ENCODE measurements at places on chromosomes 2 and 18.

DNA sequence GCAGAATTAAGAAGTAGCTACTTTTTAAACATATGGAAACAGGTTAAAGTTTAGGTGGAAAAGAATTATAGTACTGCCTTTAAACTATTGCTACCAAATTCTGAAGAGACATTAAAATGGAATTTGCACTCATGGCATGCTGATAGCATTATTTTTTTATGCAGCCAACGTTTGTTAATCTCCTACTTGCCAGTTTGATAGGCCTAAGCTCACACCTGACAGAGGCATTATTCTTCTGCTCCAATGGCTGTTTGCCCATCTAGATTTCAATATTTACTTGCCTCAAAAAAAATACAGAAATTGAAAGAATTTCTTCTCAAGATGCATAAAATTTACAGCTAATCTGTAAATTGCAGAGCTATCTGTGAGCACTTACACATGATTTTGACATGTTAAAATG lies 849.6 kb downstream of the CNTNAP5 start:
- DNase-seq = no peak

DNA sequence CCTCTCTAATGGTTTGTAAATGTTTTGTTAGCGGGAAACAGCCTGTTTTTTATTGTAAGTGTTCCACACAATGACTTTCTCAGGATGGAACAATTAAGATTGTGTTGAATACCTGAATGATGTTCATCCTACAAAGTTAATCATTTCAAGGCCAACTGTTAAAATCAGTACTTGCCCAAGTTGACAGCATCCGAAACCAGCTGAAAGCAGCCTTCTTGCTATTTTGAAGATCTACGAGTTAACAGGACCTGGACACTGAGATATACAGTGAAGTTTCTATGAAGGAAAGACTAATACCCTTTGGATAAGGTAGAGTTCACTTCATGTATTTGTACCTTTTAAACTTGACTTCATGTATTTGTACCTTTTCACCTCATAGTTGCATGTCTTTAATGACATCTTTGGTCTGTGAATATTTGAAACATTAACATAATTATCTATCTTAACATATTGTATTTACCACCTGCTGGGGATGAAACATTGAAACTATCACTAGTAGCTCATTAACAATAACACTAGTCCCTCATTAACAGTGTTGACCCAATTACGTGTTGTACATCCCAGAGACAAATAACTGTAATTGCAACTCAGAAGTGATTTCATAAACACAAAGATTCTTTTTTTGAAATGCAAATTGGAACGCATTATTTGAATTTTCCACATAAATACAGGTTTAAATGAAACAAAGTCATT lies 556.0 kb upstream of the MEX3C start:
- no peak for DNase-seq

DNA sequence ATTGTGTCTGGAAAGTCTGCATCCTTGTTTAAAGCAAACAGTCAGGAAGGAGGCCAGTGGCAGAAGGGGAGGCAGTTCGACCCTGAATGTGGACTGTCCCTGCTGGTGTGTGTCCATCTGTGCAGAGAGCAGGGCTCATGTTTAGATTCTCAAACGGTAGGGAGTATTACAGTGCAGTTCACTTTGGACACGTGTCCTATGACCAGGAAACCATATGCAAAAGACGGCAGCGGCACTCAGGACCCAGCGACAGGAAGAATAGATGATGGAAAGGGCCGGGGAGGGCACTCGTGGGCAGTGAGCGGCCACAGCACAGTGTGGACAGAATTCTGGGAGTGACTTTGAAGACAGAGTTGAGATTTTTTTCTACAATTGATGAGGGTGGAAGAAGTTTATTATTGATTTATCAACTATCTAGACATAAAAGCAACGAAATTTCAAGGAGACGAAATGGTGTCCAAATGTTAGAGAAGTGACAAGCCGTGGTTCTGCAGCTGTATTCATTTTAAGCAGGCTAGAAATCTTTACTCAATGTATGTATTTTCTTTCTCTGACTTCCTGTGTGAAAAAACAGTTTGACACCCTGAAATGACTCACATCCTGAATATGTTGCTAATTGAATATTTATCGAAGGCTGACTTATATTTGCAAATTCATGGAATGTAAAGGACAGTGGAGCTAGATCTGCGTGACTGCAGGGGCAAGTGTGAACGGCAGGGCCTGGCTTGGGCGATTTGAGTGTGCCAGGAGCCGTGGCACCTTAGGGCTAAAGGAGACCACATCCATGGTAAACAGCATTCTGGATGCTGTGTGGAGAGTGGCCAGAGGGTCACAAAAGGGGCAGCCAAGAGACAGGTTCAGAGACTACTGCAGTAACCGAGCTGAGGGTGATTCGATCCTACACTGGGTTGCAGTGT lies 214.2 kb downstream of the PTGR3 start:
- peak; percentile 56 for DNase-seq

DNA sequence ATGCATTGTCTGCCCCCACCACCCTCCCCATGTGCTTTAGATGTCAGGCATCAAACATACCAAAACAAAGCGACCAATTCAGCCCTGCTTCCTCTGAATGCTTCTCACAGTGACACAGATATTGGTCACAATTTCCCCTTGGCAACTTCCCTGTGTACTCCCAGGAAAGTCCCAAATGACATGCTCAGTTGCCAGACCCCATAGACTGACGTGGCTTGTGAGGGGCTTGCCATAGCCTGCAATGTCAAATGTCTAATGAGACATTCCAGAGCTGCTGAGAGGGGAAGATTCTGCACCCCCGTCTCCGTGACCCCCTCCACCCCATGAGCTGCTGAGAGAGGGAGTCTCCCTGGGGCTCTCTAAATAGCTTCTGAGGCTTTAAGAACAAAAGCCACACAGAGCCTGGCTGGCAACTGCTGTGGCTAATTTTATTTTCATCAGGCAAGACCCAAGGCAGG lies 47.3 kb downstream of the RFTN2 start:
- DNase-seq = no peak

- DNase-seq = peak; percentile 37
These were observed 6.6 kb upstream of the NTSR2 start for GRCh38 chr2:11676640-11677039.

DNA sequence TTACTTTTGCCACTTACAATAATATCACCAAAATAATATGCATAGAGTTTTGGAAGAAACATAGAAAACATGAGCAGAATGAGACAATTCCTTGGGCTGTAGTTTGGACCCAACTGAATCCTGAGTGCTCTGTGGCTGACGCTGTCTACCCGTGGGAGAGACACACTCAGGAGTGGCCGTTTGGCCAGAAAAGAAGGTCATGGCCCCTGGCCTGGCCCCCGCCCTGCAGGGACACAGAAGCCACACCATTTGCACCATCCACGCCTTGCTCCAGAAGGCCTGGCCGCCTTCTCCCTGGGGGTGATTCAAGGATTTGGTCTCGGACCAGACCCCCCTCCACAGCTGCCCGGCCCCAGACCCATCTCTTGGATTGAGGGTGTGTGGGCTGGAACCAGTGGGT lies 6.4 kb upstream of the D2HGDH start:
- no peak for DNase-seq

DNA sequence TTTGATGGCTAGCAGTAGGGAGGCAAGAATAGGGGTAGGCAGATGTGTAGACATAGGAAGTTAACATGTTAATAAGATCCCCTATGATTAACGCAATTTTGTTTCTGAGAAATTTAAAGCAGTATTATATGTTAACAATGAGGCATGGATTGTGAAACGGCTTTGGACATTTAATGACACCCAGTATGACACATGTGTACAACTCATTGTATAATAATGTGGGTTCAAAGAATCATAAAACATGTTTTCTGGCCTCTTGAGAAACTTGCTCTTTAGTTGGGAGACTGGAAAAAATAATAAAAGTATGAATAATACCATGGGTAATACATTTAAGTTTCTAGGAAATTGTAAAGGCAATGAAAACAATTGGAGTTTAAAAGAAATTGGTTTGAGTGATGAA lies 332.1 kb upstream of the CDH20 start:
- no peak for DNase-seq

DNA sequence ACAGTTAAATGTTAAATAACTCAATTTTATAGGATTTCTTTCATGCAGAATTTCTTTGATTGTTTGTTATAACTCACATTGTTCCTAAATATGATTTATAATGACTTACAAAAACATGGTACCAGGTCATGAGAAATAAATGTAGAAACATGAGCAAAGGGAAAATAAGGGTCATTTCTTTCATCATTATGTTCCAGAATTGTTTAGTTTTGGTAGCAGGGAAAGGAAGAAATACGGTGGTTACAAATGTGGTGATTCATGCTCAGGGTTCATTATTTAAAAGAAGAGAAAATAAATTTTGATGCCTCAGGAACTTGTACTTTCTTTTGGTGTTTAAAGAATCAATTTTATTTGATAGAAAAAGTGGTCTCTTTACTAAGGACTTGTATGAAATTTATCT lies 4.4 kb downstream of the LYPD6B start:
- no peak for DNase-seq

GRCh38 chr2:162297925-162298552 lies 20.4 kb downstream of the IFIH1 start:
- no peak for DNase-seq

GRCh38 chr18:67864677-67865340 lies 348.3 kb upstream of the DSEL start:
- DNase-seq = no peak

DNA sequence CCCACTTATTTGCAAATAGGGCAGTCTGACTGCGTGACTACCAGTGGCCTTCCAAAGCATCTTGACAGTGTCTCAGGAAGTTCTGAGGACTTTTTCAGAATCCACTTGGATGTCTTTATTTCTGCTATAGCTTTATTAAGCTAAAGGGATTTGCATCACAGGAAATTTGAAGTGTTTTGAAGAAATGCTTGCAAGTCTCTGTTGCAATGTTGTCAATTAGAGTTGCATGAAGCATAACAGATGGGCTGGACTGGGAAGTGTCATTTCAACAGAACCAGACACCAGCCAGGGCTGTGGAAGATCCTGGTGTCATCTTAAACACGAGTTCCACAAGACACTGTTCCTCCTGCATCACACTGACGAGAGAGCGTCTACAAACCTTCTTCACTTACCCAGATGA lies 224.5 kb downstream of the EN1 start:
- DNase-seq = no peak

DNA sequence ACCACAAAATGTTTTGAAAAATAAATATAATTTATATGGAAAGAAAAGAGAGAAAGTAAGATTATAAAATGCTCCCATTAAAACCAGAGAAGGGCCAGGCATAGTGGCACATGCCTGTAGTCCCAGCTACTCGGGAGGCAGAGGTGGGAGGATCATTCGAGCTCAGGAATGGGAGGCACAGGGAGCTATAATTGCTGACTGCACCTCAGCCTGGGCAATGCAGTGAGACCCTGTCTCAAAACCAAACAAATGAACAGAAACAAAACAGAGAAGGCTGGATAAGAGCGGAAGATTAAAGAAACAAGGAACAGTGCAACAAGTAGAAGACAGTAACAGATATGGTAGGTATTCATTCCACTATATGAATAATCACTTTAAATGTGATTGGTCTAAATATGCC lies 18.6 kb upstream of the TMEM182 start:
- no peak for DNase-seq

- no peak for DNase-seq
These were observed 45.5 kb upstream of the CAVIN2 start for GRCh38 chr2:191892391-191892790.

DNA sequence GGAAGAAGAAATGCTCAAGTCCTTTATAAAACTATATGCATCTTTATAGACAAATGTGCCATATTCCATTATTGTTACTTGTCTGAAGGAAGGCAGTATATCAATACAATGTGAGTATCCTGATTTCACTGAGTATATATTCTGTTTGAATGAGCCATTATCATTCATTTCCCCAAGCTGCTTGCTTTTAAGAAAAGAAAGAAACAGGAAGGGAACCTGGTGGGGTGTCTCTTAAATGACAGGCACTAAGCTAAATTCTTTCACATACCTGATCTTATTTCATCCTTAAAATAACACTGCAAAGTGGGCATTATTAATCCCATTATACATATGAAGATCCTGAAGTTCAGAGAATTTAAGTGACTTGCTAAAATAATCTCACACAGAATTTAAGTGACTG lies 307.9 kb downstream of the SLC8A1 start:
- DNase-seq = no peak

DNA sequence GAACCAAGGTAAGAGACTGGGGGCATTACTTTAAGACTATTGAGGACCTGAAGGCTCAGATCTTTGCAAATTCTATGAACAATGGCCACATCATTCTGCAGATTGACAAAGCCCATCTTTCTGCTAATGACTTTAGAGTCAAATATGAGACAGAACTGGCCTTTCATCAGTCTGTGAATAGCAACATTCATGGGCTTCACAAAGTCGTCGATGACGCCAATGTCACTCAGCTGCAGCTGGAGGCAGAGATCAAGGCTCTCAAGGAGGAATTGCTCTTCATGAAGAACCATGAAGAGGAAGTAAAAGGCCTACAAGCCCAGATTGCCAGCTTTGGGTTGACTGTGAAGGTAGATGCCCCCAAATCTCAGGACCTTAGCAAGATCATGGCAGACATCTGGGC lies 43.8 kb upstream of the SLC4A10 start:
- DNase-seq = no peak

DNA sequence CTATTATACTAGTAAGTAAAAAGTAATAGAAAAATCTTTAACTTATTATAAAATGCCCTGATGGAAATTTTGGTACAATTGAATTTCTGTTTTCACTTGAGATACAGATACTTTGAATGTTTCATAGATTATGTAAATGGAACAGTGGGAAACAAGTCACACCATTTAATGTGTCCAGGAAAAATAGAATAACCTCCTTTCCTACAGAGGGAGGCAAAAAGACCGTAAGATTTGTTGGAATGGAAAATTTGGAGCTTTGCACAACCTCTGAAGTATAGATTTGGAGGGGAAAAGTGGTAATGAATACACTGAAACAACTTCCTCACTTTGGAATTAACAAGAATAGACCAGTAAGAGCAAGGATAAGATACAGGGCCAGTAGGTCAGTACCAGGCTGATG lies 149.2 kb upstream of the L3MBTL4 start:
- DNase-seq = no peak

- peak; percentile 90 for DNase-seq
These were observed 21.6 kb downstream of the MERTK start for GRCh38 chr2:111919794-111920608.

DNA sequence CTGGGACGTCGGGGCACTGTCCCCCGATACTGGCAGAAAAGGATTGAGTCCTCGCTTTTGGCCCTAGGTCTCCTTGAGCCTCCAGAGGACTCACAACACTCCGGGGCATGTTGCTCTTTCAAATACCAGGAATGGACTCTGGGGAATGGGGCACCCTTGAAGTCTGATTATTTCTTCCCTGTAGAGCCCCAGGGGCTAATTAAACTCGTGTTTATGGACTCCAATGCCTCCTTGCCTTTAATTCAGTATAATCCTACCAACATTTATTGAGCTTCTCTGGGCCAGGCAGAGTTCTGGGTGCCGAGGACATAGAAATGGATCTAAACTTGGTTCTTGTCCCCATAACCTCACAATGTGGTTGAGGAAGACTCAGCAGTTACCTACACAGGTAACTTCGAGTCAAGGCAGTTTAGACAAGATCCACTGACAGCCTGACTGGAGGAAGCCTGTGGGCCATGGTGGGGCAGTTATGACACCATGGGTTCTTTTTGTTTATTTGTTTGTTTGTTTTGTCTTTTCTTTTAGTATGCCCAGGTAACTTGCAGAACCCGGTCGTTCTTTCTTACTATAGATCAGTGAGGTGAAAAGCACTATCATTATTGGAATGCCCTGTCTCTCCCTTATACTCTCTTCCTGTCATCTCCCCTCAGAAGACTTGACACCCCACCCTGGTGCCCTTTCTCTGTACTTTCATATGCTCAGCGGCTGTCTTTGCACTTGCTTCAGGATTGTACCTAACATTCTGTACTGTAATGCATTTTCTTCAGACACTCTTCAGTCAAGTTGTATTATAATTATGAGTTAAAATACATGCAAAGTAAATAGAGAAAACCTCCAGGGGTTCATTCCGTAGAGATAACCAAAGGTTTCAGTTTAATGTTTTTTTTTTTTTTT lies 3.2 kb downstream of the CFLAR start:
- no peak for DNase-seq

All from Peyer's patch (tissue), 4 donors.